ENCODE measurements at places on chromosomes 6 and 20.

- DNase-seq, result peak; percentile 43
Measured at GRCh38 chr6:141443668-141444289, 688.9 kb upstream of the GJE1 start.

GRCh38 chr6:110357664-110358552 is at the start of gene METTL24:
Gene METTL24, minus strand, starts transcription at chr6:110358349. Its CDS starts 77 bp downstream, at chr6:110358272.
- DNase-seq, result peak; percentile 34

- DNase-seq, result peak; percentile 99
Measured at GRCh38 chr6:35370124-35370741, 27.9 kb downstream of the PPARD start.

DNA sequence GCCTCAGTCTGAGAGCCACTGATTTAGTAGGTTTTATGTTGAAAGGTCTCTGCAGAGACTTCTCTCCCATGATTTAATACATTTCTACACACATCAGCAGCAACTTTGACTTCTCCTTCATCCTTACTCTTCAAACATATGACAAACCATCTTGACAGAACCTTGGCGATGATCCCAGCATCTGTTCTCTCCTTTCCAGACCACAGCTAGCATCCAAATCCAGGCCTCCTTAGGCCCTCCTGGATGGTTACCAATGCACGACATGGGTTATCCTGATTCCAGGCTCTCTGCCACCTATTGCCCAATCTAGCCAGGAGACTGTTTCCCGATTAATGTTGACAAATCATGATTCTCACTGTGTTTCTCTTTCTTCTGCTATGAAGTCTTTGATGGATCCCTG is 16.8 kb downstream of the LAMA4 start:
- peak; percentile 94 for DNase-seq

GRCh38 chr6:21321531-21321930 is 272.0 kb upstream of the SOX4 start:
- DNase-seq, result no peak

GRCh38 chr6:142816031-142816430 is 128.9 kb downstream of the HIVEP2 start:
- DNase-seq, result no peak

DNA sequence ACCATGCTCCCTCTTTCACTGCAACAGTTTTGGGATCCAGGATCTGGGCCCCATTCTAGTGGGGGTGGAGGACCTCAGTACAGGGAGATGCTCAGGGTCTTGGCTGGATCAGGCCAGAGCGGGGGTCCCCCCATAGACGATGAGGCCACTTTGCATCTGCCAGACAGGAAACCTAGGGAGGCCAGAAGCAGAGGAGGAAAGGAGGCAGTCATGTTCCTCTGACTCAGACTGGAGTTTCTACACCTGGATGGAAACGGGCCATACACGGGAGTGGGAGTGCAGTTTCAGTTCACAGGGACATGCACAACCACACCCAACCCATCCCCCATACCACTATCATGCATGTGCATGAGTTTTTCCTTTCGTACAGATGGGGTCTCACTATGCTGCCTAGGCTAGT is 3.6 kb upstream of the EMILIN3 start:
- no peak for DNase-seq

GRCh38 chr20:55173601-55174000 is 698.2 kb downstream of the DOK5 start:
- DNase-seq, result no peak

DNA sequence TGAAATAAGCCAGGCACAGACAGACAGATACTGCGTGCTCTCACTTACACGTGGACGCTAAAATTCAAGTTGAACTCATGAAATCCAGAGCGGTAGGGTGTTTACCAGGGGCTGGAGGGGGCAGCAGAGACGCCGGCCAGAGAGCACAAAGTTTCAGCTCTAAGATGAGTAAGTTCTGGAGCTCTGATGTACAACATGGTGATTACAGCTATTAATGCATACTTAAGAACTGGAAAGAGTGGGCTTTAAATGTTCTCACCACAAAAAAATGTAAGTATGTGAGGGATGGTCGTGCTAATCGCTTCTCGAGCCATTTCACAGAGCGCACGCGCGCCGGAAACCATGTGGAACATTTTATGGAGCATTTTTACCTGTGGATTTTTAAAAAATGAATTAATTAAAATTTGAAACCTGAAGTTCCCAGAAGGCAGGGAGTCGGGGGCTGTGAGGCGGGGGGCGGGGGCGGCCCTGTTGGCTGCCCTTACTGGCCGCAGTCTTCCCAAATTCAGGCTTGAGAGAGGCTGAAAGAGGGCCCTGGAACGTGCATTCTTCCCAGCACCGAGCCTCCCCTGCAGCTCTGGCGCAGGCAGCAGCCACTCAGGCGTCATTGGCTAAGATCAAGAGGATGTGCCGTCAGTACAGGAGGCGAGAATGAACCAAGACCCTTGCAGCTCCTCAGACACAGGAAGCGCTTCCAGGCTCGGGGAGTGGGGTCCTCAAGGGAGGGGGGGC is 8.5 kb upstream of the SLCO4A1 start:
- peak; percentile 22 for DNase-seq

DNA sequence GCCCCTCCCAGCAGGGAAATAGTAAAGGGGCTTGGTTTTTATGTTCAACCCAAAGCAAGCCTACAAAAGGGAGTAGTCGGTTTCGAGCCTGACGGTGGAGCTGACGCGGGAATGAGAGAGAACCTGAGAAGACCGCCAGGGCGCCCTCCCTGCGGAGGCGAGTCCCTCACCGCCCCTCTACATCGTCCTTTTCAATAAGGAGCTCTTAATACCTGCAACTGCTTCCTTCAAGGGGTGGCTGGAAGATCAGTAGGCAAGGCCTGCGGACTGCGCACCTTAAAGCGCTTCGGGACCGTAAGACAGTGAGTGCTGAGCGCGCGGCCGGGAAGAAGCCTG is 709 bp upstream of the ZNF76 start:
- DNase-seq, result peak; percentile 82

GRCh38 chr20:45300961-45301360 is 5.7 kb upstream of the RBPJL start:
- DNase-seq, result peak; percentile 53

GRCh38 chr6:144411531-144412165 is 126.5 kb downstream of the UTRN start:
- DNase-seq, result peak; percentile 38

DNA sequence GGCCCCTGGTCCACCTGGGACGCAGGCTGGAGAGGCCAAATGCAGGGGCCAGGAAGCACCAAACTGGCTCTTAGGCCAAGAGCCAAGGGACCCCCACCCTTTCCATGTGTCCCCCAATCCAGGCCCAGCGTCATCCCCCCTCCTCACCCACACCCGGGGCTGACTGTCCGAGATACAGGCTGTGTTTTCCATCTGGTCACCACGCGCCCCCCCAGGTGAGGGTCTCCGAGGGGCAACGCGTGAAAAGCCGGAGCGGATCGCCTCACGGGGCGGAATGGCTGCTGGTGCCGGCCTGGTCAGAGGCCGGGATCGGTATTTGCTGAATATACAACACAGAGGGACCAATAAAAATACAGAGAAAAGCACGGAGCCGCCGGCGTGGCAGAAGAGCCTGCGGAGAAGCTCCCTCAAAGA is 5.2 kb upstream of the ABHD16B start:
- DNase-seq, result no peak

- peak; percentile 12 for DNase-seq
Measured at GRCh38 chr6:140105857-140106256, 731.4 kb upstream of the CITED2 start.

DNA sequence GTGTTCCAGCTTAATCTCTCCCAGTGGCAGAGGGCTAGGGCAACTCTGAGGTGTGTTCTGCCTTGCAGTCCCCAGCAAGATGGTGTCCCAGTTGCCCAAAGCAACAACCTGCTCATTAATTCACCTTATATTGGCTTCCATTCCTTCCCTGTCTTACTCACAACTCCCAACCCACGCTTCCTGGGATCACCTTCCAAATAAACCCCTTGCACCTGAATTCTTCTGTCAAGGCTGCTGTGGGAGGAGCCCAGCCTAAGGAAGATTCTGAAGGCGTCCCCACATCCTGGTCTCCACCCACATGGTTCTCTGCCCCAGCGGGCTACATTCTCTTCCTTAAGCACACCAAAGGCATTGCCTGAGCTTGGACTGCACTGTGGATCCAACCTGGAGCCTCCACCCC is 116.6 kb upstream of the MAFB start:
- DNase-seq, result no peak

- DNase-seq, result no peak
Measured at GRCh38 chr6:168182366-168182765, 103.4 kb upstream of the FRMD1 start.

DNA sequence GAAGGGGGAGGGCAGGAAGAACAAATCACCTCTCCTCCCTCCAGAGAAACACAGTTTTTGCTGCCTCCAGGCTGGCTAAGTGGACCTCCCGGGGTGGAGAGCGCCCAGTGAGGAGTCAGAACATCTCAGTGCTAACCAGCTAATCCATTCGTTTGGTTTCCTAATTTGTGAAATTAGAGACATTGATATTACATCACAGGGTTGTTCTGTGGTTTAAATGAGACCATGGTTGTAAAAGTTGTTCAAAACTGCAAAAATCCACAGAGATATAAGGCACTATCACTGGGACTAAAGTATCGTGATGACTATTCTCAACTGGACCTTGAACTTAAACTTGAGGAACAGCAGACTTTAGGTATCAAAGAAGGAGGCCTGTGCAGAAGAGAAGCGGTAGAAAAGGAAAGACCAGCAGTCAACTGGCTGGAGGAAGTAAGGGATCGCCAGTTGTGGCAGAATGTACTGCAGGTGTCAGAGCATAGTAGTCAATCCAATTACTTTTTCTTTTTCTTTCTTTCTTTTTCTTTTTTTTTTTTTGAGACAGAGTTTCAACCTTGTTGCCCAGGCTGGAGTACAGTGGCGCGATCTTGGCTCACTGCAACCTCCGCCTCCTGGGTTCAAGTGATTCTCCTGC is 33.9 kb downstream of the RIPOR2 start:
- no peak for DNase-seq

- no peak for DNase-seq
Measured at GRCh38 chr6:170198298-170198697, 92.6 kb downstream of the DLL1 start.

DNA sequence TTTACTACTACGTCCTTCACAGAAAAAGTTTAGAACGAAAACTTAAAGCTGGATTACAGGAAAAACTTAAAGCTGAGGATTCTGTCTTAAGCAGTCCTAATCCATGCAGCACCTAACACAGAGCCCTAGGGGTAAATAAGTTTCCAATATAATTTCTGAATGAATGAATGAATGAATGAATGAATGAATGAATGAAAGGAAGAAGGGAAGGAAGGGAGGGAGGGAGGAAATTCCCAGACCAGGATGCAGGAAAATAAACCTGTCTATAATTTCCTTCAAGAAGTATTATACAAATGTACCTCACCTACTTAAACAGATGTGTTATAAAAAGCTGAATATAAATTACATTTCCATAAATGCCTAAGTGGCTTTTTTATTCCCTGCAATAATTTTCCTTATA is 83.4 kb downstream of the RNGTT start:
- DNase-seq, result no peak

GRCh38 chr20:19889011-19889953 is 127.9 kb upstream of the NAA20 start:
- peak; percentile 81 for DNase-seq

- DNase-seq, result no peak
Measured at GRCh38 chr6:2733736-2734480, 16.8 kb downstream of the MYLK4 start.

- DNase-seq, result no peak
Measured at GRCh38 chr6:170047823-170048222, 243.1 kb downstream of the DLL1 start.

DNA sequence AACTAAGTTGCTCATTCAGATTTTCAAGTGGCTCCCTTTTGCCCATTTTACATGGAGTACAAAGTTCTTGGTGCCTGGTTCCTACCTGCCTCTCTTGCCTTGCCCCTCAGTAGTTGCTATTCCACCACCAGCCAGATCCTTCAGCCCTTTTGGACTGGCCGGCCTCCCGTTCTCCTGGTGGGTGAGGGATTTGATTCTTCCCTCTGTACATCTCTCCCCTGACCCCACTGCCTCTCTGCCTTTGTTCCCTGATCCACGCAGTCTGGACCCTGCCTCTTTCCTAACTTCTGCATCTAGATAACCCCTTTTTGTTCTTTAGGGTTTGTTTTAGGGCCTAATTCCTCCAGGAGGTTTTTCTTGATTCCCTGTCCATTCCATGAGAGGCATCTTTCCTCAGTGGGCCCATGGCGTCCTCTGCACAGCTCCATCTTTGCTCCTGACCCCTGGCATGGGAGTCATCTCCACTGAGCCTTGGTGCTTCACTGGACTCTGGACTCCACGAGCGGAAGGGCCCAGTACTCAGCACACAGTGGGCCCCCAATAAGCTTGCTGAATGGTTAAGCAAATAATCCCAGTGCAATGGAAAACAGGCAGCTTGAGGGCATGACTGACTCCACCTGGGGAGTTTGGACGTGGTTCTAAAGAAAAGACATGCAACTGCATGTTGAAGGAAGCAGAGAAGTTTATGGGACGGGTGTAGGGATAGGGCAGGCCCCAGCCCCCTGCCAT is 309.3 kb upstream of the SUPT3H start:
- DNase-seq, result no peak

GRCh38 chr6:49202924-49203536 is 260.0 kb downstream of the MMUT start:
- DNase-seq, result no peak
